Upper lobe of right lung (tissue), 1 donor: ENCODE measurements at places on chromosomes 5 and 9. TPM values are rescaled to one million over a fixed set of nuclear protein-coding genes. Genes with fewer than 3 reads are reported as not detected.

GRCh38 chr5:148768806-148769415 is 57.5 kb upstream of the ADRB2 start:
- no peak for DNase-seq
- H3K4me3 ChIP-seq, result no peak overlapping the region
- H3K36me3 ChIP-seq, result no peaks in the 10 kb centered on the region

DNA sequence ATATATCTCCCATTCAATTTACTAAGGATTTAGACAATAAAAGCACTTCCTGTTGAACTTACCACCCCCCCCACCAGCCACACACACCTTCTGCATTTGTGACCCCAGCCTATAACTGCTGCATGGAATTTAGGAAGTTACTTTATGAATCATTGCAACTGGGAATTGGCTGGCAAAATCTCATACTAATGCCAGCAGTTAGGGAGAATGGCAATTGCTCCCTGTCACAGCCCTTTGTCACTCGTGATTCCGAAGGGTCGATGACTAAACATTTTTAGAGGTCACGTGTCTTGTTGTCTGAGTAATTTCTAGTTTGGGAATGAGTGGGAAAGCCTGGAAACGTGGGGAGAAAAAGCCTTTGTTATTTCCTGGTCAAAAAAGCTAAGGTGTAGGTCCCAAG is 46.6 kb upstream of the PCA3 start:
- H3K4me3 ChIP-seq, result no peak overlapping the region
- H3K27ac ChIP-seq, result no peak overlapping the region
- DNase-seq, result no peak
- H3K36me3 ChIP-seq, result no peaks in the 10 kb centered on the region
- H3K4me1 ChIP-seq, result no peaks in the 10 kb centered on the region
- H3K27me3 ChIP-seq, result no peaks in the 10 kb centered on the region

DNA sequence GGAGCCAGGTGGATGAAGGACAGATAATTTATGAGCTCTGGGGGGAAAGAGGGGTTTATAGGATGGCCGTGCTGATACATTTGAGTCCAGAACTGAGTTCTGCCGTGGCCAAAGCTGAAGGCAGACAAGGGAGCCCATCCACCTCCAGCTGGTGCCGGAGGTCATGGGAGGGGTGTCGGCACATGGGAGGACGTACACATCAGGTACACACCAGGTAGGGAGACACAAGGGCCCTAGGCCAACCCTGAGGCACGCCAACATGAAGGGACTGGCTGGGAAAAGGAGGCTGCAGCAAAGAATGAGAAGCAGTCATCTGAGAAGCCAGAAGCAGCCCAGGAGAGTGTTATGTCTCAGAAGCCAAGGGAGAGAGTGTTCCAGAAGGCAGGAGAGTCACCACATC is 2.1 kb upstream of the GPRIN1 start:
- H3K4me1 ChIP-seq, result peaks cover 7% of the 10 kb centered on the region
- H3K27ac ChIP-seq, result no peak overlapping the region
- no peaks in the 10 kb centered on the region for H3K36me3 ChIP-seq
- DNase-seq, result no peak
- peaks cover 9% of the 10 kb centered on the region for H3K27me3 ChIP-seq
- no peak overlapping the region for H3K4me3 ChIP-seq

DNA sequence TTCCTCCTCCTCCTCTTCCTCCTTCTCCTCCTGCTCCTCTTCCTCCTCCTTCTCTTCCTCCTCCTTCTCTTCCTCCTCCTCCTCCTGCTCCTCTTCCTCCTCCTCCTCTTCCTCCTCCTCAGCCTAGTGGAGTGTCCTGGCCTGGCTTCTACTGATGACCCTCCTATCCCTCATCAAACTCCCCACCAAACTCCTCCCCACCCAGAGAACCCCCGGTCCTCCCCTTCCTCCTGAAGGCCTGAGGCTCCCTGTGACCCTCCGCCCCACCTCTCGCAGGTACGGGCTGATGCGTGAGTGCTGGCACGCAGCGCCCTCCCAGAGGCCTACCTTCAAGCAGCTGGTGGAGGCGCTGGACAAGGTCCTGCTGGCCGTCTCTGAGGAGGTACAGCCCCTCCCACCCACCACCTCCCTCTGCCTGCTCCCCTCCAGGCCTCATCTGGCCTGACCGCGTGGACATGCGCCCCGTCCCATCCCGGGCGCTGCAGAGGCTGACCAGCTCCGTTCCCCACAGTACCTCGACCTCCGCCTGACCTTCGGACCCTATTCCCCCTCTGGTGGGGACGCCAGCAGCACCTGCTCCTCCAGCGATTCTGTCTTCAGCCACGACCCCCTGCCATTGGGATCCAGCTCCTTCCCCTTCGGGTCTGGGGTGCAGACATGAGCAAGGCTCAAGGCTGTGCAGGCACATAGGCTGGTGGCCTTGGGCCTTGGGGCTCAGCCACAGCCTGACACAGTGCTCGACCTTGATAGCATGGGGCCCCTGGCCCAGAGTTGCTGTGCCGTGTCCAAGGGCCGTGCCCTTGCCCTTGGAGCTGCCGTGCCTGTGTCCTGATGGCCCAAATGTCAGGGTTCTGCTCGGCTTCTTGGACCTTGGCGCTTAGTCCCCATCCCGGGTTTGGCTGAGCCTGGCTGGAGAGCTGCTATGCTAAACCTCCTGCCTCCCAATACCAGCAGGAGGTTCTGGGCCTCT is 10.6 kb downstream of the FGFR4 start:
- no peaks in the 10 kb centered on the region for H3K27me3 ChIP-seq
- peak overlapping the region; percentile 38 for H3K27ac ChIP-seq
- peaks cover 18% of the 10 kb centered on the region for H3K4me1 ChIP-seq
- H3K4me3 ChIP-seq, result no peak overlapping the region
- H3K36me3 ChIP-seq, result no peaks in the 10 kb centered on the region

The ITGA1 gene
- total RNA-seq, result 94.8 TPM

GRCh38 chr5:40278881-40279280 is 400.8 kb upstream of the PTGER4 start:
- no peak for DNase-seq
- no peak overlapping the region for H3K27ac ChIP-seq
- no peaks in the 10 kb centered on the region for H3K36me3 ChIP-seq
- no peak overlapping the region for H3K4me3 ChIP-seq
- no peaks in the 10 kb centered on the region for H3K4me1 ChIP-seq

The MED10 gene
- total RNA-seq, result 31.8 TPM

GRCh38 chr9:72564479-72565281 is 43.3 kb downstream of the TMC1 start:
- DNase-seq, result no peak
- no peak overlapping the region for H3K4me3 ChIP-seq
- H3K27me3 ChIP-seq, result no peaks in the 10 kb centered on the region
- no peaks in the 10 kb centered on the region for H3K36me3 ChIP-seq
- H3K27ac ChIP-seq, result no peak overlapping the region

The ELOVL7 gene
- 8.2 TPM for total RNA-seq

- no peaks in the 10 kb centered on the region for H3K27me3 ChIP-seq
- H3K27ac ChIP-seq, result no peak overlapping the region
- no peak for DNase-seq
- H3K4me1 ChIP-seq, result no peaks in the 10 kb centered on the region
Observed at GRCh38 chr9:32741706-32742105, 41.6 kb upstream of the TMEM215 start.

The NR4A3 gene
- 3.8 TPM for total RNA-seq

DNA sequence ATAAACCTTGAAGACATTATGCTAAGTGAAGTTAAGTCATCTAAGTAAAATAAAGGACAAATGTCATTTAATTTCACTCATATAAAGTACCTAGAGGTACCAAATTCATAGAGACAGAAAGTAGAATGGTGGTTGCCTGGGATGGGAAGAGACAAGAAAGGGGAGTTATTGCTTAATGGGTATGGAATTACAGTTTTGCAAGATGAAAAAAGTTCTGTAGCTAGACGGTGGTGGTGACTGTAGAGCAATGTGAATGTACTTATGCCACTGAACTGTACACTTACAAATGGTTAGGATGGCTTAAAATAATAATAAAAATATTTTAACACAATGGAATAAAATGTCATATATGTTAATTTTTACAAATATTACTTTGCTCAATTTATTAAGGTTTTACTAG is 128.0 kb downstream of the MPDZ start:
- no peak for DNase-seq
- H3K36me3 ChIP-seq, result peaks cover 3% of the 10 kb centered on the region
- no peak overlapping the region for H3K4me3 ChIP-seq
- no peaks in the 10 kb centered on the region for H3K27me3 ChIP-seq
